Kidney (tissue), 22 donors: ENCODE measurements at places on chromosomes 16 and 17. TPM values are rescaled to one million over a fixed set of nuclear protein-coding genes. Genes with fewer than 3 reads are reported as not detected.

DNA sequence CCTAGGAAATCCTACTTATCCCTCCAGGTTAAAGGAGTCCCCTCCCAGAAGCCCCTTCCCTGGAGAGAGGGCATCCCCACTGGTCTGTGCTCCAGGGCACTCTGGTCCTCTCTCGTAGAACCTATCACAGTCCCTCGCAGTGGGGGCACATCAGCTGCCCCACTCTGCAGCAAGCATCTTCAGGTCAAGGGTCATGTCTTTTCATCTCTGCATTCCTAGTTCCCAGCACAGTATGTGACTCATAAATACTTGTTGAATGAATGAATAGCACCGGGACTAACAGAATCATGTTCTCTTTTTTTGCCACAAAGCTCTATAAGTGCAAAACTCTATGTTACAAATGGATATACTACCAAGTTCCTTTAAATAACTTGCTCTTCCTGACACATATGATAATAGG is 36.0 kb downstream of the RNF157 start:
- DNase-seq: no peak

DNA sequence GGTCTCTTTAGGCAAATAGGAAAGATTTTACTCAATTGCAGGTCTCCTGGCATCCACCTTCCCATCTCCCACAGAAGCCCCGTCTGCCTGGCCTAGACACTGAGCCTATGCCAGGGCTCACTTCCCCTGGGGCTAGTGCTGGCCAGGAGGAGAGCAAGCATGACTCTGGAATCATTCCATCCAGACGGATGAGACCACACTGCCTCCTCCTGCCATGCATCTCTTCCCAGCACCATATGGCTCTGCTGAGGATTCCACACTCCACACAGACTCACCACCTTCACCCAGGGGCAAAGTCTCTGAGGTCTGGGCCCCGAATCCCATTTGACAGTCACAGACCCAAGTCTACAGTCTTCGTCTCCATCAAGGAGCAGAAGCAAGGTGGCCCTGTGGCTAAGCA is 346.5 kb downstream of the C16orf95 start:
- DNase-seq: no peak

GRCh38 chr16:24149102-24149501 is 107.0 kb upstream of the CACNG3 start:
- no peak for DNase-seq

- no peak for DNase-seq
Measured at GRCh38 chr17:67747681-67748235, 30.0 kb downstream of the NOL11 start.

- peak; percentile 80 for DNase-seq
Measured at GRCh38 chr17:78919861-78920450, 5.2 kb downstream of the TIMP2 start.

- DNase-seq: no peak
Measured at GRCh38 chr16:22014271-22014873, 6.5 kb downstream of the MOSMO start.

- DNase-seq: no peak
Measured at GRCh38 chr17:32769846-32770245, 107.1 kb downstream of the MYO1D start.

GRCh38 chr17:67503739-67504138 is 126.7 kb downstream of the PITPNC1 start:
- DNase-seq: no peak

- no peak for DNase-seq
Measured at GRCh38 chr17:4293572-4293971, 29.8 kb upstream of the ANKFY1 start.

DNA sequence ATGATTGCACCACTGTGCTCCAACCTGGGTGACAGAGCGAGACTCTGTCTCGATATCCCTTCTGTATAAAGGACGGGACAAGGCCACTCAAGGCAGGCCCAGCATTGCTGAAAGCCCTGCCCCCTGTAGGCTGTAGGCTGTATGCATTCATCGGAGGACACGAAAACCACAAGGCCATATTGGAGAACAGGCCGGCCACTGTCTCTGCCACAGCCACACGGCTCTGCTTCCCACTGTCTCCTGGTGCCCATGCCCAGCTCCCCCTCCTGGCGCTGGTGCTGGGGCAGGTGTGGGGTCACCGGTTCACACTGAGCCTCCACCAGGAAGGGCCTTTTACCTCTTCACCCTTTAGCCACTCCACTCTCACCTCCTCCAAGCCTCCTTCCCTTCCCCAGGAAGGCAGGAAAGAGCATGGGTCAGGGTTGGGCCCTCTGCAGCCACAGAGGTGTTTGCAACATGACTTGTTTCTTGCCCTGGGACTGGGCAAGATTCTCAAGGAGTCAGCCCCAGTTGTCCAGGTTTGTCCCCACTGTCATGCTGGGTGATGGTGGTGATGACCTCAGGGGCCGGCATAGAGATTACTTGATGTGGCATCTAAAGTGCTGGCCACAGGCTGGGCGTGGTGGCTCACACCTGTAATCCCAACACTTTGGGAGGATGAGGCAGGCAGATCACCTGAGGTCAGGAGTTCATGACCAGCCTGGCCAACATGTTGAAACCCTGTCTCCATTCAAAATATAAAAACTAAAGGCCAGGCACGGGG is 5.3 kb upstream of the NTN3 start:
- DNase-seq: no peak

- DNase-seq: no peak
Measured at GRCh38 chr16:68349838-68350410, 39.1 kb downstream of the PRMT7 start.

- DNase-seq: no peak
Measured at GRCh38 chr17:45975640-45976295, 23.3 kb upstream of the STH start.

- no peak for DNase-seq
Measured at GRCh38 chr16:57759541-57760356, 24.2 kb downstream of the KATNB1 start.

GRCh38 chr17:3008336-3009288 is 54.8 kb downstream of the OR1D5 start:
- no peak for DNase-seq

GRCh38 chr17:9218064-9218635 is 196.8 kb downstream of the NTN1 start:
- DNase-seq: no peak

SLFN13 gene
- polyA plus RNA-seq: 3.1 TPM

SPATA32 gene
- not detected for polyA plus RNA-seq

C16orf92 gene
- not detected for polyA plus RNA-seq

TBC1D26 gene
- polyA plus RNA-seq: not detected

DHRS7C gene
- polyA plus RNA-seq: not detected

ZPBP2 gene
- not detected for polyA plus RNA-seq

TBC1D16 gene
- 9.1 TPM for polyA plus RNA-seq

DRC3 gene
- polyA plus RNA-seq: 8.6 TPM
